ENCODE measurements at places on chromosomes 3 and 15.
A peak's percentile ranks its signal among the peaks of the same experiment; 100 is the strongest.

- peak; percentile 51 for DNase-seq
Observed at GRCh38 chr3:32934150-32934742, 17.2 kb upstream of the CCR4 start.

GRCh38 chr15:80572337-80572736 is 122.8 kb upstream of the ABHD17C start:
- DNase-seq: no peak

- DNase-seq: no peak
Observed at GRCh38 chr15:74610302-74610951, 5.2 kb upstream of the CLK3 start.

DNA sequence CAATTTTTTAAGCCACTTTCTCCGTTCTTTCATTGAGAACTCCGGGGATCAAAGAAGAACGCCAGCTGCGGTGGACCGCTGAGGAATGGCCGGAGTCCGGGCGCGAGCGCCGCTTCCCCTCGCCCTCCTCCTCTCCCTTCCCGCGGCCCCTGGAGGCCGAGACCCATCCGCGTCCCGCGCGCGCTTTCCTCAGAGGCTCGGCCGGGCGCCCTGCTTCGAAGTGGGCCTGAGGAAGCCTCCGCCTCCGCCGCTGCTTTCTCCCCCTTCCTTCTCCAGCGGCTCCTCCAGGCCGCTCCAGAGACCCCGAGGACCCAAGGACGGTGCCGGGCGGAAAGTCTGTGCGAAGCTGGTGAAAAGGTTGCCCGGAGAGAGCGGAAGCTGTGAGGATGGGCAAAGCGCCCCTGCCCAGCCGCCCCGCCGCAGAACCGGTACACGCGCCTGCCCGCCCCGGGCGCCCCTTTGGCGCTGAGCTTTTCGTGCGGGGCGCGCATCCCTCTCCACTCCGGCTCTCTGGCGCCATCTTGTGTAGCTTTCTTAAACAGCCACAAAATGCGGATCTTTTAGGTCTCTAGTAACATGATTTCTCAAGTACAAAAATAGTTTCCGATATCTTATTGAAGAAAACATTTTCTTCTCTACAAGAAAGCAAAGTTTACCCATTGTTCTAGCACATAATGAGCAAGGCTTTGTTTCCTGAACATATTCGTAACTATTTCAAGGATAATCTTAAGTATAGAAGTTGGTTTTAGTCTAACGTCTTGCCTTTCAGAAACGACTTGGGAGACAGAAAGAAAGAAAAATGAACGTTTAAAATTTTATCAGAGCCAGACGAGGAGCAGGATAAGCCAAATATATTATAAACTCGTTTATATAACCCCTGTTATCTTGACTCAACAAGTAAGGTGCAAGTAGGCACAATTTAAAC is 59.2 kb upstream of the FAM174B start:
- DNase-seq: peak; percentile 77

DNA sequence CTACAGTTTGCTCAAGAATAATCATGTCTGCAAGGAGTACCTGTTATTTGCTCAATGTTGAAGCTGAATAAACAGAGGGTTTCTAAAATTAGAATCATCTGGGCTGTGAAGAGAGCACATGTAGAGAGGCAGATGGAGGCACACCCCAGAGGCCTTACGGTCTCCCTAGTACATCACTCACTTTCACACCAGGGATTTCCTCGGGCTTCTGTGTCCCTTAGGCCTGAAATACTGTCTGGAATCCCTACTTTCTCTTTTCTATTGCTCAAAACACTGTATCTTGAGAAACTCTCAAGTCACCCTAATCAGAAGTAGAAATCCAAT is 473.7 kb upstream of the ROBO2 start:
- no peak for DNase-seq

DNA sequence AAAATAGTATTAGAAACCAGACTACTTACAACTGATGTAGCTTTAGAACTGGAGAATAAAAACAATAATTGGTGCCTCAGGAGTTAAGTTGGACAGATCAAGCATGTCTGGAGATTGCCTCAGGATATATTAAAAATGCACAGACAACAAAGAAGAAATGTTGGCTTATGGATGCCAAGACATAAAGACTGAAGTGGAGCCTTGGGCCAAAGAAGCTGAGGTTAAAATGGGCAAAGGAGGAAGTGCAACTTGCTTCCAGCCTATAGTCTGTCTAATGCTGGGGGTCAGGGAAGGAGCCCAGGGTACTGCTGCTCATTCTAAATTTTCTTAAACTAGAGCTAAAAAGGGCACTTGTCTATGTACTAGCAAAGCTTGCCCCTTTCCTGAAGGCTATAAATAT is 77.5 kb downstream of the ESYT3 start:
- no peak for DNase-seq

- DNase-seq: no peak
Observed at GRCh38 chr3:4821975-4822374, 157.3 kb upstream of the BHLHE40 start.

DNA sequence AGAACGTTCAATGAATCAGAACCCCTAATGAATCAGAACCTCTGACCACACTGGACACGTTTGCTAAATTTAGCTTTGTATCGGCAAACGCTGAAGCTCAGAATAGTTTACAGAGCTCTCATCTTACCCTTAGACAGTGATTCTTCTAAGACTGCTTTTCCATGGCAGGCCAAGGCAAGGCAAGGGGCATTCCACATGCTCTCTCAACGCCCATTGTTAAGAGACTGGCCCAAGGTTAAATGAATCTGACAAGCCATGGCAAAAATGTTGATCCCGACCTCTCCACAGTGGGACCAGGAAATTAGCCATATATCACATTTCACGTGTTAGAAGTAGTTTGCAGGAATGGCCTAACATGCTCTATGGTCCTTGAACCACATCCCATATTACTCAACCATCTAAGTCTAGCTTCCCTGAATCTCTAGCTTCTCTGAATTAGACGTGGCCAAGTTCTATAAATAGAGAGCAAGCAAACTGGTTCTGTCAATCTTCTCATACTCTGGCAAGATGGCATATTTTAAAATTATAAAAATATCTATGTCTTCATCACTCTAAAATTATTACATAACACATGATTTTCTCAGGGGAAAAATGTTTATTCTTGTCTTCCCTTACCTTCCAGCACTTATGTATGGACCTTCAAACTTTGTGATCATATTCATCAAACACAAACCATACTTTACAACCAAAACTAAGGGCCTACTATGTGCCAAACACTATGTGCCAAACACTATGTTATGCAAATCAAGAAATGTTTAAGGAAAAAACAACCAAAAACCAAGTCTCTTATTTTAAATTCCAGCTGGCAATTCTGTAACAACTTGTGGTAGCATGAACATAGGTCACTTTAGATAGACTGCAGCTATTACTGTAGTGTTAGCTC is 54.3 kb downstream of the AAGAB start:
- DNase-seq: peak; percentile 69

GRCh38 chr3:140843656-140844055 is 98.0 kb upstream of the SLC25A36 start:
- DNase-seq: no peak

- no peak for DNase-seq
Observed at GRCh38 chr3:194974468-194975135, 288.9 kb downstream of the FAM43A start.

- DNase-seq: no peak
Observed at GRCh38 chr3:2727610-2728318, 382.4 kb downstream of the IL5RA start.

- DNase-seq: no peak
Observed at GRCh38 chr3:183924543-183924942, 39.9 kb upstream of the PARL start.

DNA sequence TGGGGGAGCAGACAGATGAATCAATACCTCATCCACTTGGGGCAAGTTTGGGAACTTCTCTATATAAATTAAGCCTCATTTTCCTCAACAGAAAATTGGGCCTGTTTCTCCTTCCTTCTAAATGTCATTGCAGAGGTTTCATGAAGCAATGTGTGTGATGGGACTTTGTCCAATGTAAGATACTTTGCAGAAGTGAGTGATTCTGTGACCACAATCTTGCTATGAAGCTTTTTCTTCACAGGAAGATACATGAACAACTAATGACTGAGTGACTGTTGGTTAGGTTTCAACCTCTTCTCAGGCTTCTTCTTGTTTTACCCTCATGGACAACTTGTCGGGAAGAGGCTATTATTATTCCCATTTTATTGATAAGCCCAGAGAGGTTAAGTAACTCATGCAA is 11.0 kb downstream of the TMEM45A start:
- DNase-seq: no peak

- DNase-seq: no peak
Observed at GRCh38 chr3:88611826-88612326, 462.1 kb downstream of the C3orf38 start.

GRCh38 chr15:94670438-94671034 is 439.2 kb downstream of the MCTP2 start:
- DNase-seq: peak; percentile 46

GRCh38 chr3:148792516-148792915 is 35.1 kb upstream of the CPB1 start:
- DNase-seq: no peak

- DNase-seq: no peak
Observed at GRCh38 chr3:126546013-126546412, 12.7 kb downstream of the C3orf22 start.

GRCh38 chr3:43503067-43503728 is 118.6 kb downstream of the ANO10 start:
- DNase-seq: peak; percentile 62

DNA sequence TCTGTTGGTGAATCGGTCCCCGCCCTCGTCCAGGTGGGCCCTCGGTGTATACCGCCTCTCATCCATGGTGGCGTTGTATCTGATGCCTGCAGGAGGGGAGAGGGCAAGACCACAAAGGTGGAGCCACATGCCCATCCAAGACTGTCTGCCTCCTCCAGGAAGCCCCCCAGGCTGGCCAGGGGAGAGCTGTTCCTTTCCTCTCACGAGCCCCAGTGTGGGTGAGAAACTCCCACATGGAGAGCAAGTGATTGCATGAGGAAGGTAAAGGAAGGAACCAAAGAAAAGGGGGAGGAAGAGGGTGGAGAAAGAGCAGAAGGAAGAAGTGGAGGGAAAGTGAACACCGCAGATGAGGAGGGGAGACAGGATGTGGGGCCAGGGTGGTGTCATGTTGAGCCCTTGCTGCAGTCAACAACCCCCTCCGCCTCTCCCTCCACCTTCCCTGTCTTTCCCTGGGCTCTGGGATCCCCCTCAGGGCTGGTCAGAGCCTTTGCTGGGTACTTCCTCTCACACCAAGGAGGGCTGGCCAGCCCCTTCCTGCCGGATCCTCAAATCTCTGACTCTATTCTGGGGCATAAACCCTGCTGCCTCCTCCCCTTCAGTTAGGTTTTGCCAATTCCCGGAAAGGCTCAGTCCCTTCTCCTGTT is 49.3 kb downstream of the FEM1B start:
- no peak for DNase-seq

- DNase-seq: no peak
Observed at GRCh38 chr15:61653110-61653509, 407.1 kb downstream of the VPS13C start.

GRCh38 chr15:89132611-89133507 is 44.6 kb downstream of the ABHD2 start:
- no peak for DNase-seq
